ENCODE measurements at places on chromosomes 11 and 22. TPM values are rescaled to one million over a fixed set of nuclear protein-coding genes. Genes with fewer than 3 reads are reported as not detected.

DNA sequence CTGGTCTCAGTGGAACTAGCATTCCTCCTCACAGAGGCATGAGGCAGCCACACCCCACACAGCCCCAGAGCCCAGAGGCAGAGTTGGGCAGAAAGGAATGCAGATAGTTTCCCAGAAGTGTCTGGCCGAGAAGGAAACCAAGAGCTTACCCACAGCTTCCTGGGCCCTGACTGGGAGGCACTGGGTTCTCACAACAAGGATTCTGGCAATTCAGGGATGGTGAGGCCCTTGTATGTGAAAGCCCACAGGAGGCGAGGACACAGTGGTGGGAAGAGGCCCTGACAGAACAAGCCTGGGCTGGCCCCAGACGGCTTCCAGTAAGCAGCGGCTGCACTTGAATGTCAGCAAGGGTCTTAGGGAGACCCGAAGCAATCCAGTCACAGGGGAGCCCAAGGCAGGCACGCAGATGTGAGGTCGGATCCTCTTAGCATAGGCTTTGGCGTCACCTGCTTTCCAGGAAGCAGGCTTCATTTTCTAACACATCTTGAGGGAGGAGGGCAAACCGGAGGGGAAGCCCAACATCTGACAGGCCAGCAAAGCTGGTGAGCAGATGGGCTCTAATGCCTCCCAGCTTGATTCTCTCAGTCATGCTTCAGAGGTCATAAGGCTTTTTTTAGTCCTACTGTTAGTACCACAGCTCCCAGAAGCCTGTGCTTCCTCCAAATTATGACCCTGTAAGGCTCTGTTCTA lies 78.3 kb upstream of the AKIP1 start:
- DNase-seq: no peak
- peaks cover 18% of the 10 kb centered on the region for H3K4me1 ChIP-seq
- no peaks in the 10 kb centered on the region for H3K36me3 ChIP-seq
- no peak overlapping the region for H3K4me3 ChIP-seq

The GNAZ gene
- 0.21 TPM for total RNA-seq

- no peak overlapping the region for H3K4me3 ChIP-seq
- no peaks in the 10 kb centered on the region for H3K36me3 ChIP-seq
- H3K27ac ChIP-seq: no peak overlapping the region
- H3K27me3 ChIP-seq: peaks cover 9% of the 10 kb centered on the region
Measured at GRCh38 chr11:113401718-113402117, 14.1 kb downstream of the ANKK1 start.

The OR51B4 gene
- 0.49 TPM for total RNA-seq

DNA sequence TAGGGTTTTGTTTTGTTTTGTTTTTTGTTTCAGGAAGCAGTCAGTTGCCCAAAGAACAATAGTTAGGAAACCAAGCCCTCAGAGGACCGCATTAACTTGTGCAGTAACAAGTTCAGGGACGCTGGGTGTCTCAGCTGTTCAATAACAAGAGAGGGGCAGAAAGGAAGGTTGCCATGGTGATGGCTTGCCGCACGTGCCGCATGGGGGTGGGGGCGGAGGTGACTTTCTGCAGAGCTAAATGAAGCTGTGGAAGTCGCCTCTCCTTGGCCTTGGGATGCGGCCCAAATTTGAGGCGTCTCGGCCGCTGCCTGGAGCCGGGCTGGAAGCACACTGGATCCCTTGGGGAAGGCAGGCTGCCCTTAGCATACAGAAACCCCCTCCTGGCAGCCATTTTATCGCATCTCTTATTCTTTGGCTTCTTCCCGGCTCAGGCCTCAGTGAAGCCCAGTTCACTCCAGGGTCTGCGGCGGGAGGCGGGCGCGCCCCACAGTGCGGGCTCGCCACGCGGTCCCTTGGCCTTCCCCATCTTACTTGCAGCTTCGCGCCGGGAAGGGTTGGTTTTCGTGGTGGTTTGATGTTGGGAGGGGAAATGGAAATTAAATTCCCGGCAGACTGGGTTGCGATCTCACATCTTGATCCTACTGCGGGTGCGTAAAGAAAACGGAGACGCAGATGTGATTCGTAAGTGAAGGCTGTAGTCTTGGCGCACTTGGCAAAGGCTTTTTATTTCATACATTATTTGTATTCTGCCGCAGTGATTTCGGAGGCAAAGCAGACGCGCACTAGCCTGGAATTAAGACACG lies 94.3 kb downstream of the SLC17A6 start:
- H3K36me3 ChIP-seq: no peaks in the 10 kb centered on the region
- peak overlapping the region; percentile 91 for H3K27ac ChIP-seq
- peak overlapping the region; percentile 86 for H3K4me3 ChIP-seq

GRCh38 chr22:22064580-22064979 lies 82.0 kb upstream of the TOP3B start:
- peaks cover 4% of the 10 kb centered on the region for H3K27me3 ChIP-seq
- no peak overlapping the region for H3K27ac ChIP-seq
- no peak overlapping the region for H3K4me3 ChIP-seq

GRCh38 chr22:49446145-49446758 lies 381.4 kb downstream of the BRD1 start:
- no peaks in the 10 kb centered on the region for H3K36me3 ChIP-seq
- H3K4me1 ChIP-seq: peaks cover 4% of the 10 kb centered on the region
- H3K4me3 ChIP-seq: no peak overlapping the region
- DNase-seq: no peak
- peaks cover 10% of the 10 kb centered on the region for H3K27me3 ChIP-seq

The TSSK2 gene
- total RNA-seq: not detected

- no peaks in the 10 kb centered on the region for H3K36me3 ChIP-seq
- no peak for DNase-seq
- H3K27ac ChIP-seq: no peak overlapping the region
- peaks cover 1% of the 10 kb centered on the region for H3K27me3 ChIP-seq
Measured at GRCh38 chr11:23364076-23364475, 503.8 kb upstream of the CCDC179 start.

GRCh38 chr11:123381817-123382554 lies 48.1 kb upstream of the GRAMD1B start:
- no peak for DNase-seq
- H3K27ac ChIP-seq: peak overlapping the region; percentile 25
- H3K27me3 ChIP-seq: peaks cover 4% of the 10 kb centered on the region
- H3K4me3 ChIP-seq: no peak overlapping the region
- H3K36me3 ChIP-seq: no peaks in the 10 kb centered on the region
- H3K4me1 ChIP-seq: peaks cover 4% of the 10 kb centered on the region

The SNX32 gene
- 1.2 TPM for total RNA-seq

The NLRP14 gene
- total RNA-seq: 0.13 TPM

GRCh38 chr11:2779499-2779980 lies 79.7 kb upstream of the KCNQ1OT1 start:
- H3K27ac ChIP-seq: no peak overlapping the region
- H3K36me3 ChIP-seq: peaks cover 8% of the 10 kb centered on the region
- no peaks in the 10 kb centered on the region for H3K27me3 ChIP-seq
- H3K4me1 ChIP-seq: no peaks in the 10 kb centered on the region
- DNase-seq: peak; percentile 1

DNA sequence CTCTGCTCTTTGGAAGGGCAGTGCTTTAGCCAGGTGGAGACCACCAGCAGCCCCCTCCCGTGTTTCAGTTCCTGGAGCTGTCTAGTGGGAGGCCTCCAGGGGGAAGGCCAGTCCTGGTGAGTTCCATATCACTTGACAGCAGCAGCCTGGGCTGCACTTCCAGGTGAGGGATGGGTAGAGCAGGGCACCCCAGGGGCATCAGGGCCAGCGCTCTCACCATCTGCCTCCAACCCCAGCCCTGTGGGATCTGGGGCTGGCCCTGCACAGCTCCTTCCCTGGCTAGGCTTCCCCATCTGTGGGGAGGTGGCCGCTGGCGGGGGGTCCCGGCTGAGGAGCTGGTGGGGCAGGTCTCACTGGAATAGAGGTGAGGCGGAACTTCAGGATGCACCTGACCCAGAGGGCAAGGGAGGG lies 60.5 kb downstream of the MORC2 start:
- no peaks in the 10 kb centered on the region for H3K4me1 ChIP-seq
- peaks cover 8% of the 10 kb centered on the region for H3K36me3 ChIP-seq
- no peak overlapping the region for H3K27ac ChIP-seq
- no peaks in the 10 kb centered on the region for H3K27me3 ChIP-seq

DNA sequence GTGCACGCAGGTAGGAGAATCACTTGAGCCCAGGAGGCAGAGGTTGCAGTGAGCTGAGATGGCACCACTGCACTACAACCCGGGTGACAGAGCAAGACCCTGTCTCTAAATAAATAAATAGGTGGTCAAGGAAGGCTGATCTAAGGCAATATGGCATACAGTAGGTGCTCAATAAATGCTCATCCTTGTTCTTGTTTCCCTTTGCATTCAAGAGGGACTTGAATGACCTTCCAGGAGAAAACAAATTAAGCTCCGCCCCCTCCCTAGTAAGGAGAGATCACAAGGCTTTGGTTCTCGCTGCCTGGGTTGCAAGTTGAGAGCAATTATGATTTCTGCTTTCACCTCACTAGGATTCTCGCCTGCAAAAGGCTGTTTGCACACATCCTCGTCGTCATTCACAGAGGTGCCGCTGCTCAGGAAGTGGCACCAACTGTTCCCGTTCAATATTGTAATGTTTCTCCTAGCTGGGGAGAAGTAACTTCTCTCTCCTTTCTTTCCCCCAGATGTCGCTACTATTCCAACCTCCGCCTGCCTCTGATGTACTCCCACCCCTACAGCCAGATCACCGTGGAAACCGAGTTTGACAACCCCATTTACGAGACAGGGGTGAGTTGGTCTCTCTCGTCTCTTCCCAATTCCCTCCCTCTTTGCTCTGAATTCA lies 51.8 kb upstream of the ASPHD2 start:
- peaks cover 5% of the 10 kb centered on the region for H3K4me1 ChIP-seq
- no peaks in the 10 kb centered on the region for H3K36me3 ChIP-seq
- peaks cover 2% of the 10 kb centered on the region for H3K27me3 ChIP-seq
- no peak overlapping the region for H3K4me3 ChIP-seq
- no peak overlapping the region for H3K27ac ChIP-seq
- DNase-seq: no peak

The EIF3L gene
- total RNA-seq: 732 TPM

GRCh38 chr11:129702410-129703398 lies 112.9 kb upstream of the TMEM45B start:
- no peak for DNase-seq
- H3K36me3 ChIP-seq: no peaks in the 10 kb centered on the region
- H3K4me3 ChIP-seq: no peak overlapping the region
- H3K27ac ChIP-seq: no peak overlapping the region

GRCh38 chr11:67048515-67049130 lies 8.0 kb upstream of the RHOD start:
- H3K36me3 ChIP-seq: no peaks in the 10 kb centered on the region
- DNase-seq: no peak
- peak overlapping the region; percentile 57 for H3K27ac ChIP-seq
- peaks cover 6% of the 10 kb centered on the region for H3K4me1 ChIP-seq
- H3K4me3 ChIP-seq: no peak overlapping the region

- peaks cover 7% of the 10 kb centered on the region for H3K27me3 ChIP-seq
- peaks cover 4% of the 10 kb centered on the region for H3K4me1 ChIP-seq
- no peak for DNase-seq
- H3K4me3 ChIP-seq: no peak overlapping the region
- no peaks in the 10 kb centered on the region for H3K36me3 ChIP-seq
Measured at GRCh38 chr11:119772641-119773415, 43.8 kb upstream of the NECTIN1 start.

DNA sequence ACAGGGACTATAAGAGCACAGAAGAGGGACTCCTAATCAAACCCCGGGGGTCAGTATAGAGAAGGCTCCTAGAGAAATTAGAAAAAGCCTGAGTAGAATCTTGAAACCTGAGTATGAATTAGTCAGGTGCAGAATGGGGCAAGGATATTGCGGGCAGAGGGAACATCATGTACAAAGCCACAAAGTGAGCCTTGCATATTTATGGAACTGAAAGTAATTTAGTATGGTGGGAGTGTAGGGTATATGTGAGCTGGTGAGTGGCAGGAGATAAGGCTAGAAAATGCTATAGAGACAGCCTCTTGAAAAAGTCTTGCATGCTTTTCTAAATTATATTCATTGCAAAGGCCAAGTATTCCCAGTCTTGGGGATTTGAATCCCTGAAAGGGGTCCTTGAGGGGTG lies 93.7 kb downstream of the STIM1 start:
- peaks cover 23% of the 10 kb centered on the region for H3K4me1 ChIP-seq
- no peak for DNase-seq
- peaks cover 1% of the 10 kb centered on the region for H3K27me3 ChIP-seq

The GRAP2 gene
- 20.5 TPM for total RNA-seq

GRCh38 chr22:19199479-19199878 lies 20.9 kb upstream of the SLC25A1 start:
- no peak overlapping the region for H3K27ac ChIP-seq
- DNase-seq: no peak
- peaks cover 11% of the 10 kb centered on the region for H3K27me3 ChIP-seq
- H3K4me1 ChIP-seq: no peaks in the 10 kb centered on the region

- H3K36me3 ChIP-seq: no peaks in the 10 kb centered on the region
- peaks cover 5% of the 10 kb centered on the region for H3K27me3 ChIP-seq
- no peak overlapping the region for H3K4me3 ChIP-seq
Measured at GRCh38 chr11:17516551-17517150, 27.6 kb downstream of the USH1C start.

DNA sequence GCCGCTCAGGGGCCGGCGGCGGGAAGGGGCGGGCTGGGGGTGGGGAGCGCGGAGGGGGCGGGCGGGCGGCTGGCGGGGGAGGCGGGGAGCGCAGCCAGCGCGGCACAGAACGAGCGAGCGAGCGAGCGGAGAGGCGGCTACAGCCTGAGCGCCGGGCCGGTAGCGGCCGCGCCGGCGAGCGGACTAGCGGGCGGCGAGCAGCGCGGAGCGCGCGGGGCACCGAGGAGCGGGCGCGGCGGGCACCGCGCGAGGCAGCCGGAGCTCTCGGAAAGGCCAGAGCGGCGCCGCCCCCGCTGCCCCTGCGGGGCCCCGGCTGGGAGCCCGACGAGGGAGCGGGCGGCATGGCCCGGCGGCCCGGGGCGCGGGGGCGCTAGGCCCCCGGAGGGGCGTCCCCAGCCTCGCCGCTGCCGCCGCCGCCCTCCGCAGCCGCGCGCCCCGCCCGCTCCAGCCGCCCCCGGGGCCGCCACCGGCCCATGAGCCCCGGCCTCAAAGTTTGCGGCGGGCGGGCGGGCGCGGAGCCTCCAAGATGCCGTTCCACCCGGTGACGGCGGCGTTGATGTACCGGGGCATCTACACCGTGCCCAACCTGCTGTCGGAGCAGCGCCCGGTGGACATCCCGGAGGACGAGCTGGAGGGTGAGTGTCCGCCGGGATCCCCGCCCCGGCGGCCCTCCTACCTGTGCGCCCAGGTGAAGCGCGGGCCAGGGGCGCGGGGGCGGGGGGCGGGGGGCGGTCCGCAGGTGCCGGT lies at the start of gene CABP7:
CABP7 (plus strand) TSS at position 105 of the 747 bp plus-strand sequence; CDS start at position 527, 422 bp downstream.
- DNase-seq: no peak
- no peak within 1 kb of the TSS for H3K27ac ChIP-seq
- H3K4me1 ChIP-seq: no peaks in the 10 kb centered on the region
- H3K36me3 ChIP-seq: no peaks in the 10 kb centered on the region
- peaks cover 14% of the 10 kb centered on the region for H3K27me3 ChIP-seq

DNA sequence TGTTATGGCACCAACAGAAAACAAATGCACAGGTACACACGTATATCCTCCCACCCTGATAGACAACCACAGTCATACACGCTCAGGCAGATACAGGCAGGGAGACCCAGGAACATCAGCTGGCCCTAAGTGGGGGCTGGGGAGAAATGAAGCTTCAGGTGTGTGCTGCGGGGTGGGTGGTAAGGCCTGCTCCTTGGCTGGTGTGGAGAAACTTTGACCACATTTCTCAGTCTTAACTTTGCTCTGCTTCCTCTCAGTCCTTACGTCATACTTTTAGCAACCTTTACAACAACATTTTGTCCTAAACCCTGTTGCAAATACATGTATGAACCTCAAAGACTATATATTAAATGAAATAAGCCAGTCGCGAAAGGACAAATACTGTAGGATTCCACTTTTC lies 6.7 kb upstream of the ANAPC15 start:
- H3K36me3 ChIP-seq: peaks cover under 1% of the 10 kb centered on the region
- no peak for DNase-seq
- no peak overlapping the region for H3K4me3 ChIP-seq
- no peaks in the 10 kb centered on the region for H3K4me1 ChIP-seq
- H3K27me3 ChIP-seq: peaks cover 6% of the 10 kb centered on the region

- H3K36me3 ChIP-seq: peaks cover 13% of the 10 kb centered on the region
- peaks cover 24% of the 10 kb centered on the region for H3K4me1 ChIP-seq
- peaks cover 13% of the 10 kb centered on the region for H3K27me3 ChIP-seq
- H3K4me3 ChIP-seq: peak overlapping the region; percentile 94
Measured at GRCh38 chr11:45805305-45806071, 539 bp downstream of the SLC35C1 start.
